Mammary epithelial cell (primary cell): ENCODE measurements at places on chromosomes 7 and 10.
A peak's percentile ranks its signal among the peaks of the same experiment; 100 is the strongest.

DNA sequence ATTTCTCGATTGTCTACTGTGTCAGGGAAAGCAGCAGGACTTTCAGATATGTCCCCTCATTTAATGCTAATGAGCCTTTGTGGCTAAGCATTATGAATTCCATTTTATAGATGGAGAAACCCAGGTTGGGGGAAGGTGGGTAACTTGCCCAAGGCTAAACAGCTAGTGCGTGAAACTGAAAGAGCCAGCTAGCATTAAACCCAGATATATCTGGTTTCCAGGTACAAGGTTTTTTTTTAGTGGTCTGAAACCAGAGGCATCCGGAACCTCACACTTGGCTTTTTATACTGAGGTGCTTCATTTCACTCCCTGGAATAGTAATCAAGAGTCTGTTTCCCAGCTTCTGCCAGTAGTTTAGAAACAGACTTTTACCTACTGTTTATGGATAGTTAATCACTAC lies 694.8 kb downstream of the PHTF2 start:
- no peak for DNase-seq

- DNase-seq, result no peak
These were observed 552.7 kb downstream of the DNAJB6 start for GRCh38 chr7:157889480-157889879.

DNA sequence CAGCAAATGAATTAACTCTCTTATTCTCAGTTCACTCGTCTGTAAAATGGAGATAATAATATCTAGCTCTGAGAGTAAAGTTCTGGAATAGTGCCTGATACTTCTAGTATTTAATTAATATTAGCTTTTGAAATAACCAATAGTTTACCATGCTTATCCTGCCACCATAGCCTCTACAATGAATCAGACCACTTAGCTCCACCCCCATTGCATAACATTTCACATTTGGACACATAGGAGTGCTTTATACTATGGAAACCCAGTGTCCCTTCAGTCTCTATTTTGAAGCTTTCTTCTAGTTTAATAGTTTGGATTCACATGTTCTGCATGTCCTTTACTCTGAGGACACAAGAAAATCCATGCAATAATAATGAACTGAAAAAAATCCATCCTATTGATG lies 427.3 kb upstream of the C7orf33 start:
- no peak for DNase-seq

- no peak for DNase-seq
These were observed 59.2 kb downstream of the ZNF503 start for GRCh38 chr10:75342397-75342796.

DNA sequence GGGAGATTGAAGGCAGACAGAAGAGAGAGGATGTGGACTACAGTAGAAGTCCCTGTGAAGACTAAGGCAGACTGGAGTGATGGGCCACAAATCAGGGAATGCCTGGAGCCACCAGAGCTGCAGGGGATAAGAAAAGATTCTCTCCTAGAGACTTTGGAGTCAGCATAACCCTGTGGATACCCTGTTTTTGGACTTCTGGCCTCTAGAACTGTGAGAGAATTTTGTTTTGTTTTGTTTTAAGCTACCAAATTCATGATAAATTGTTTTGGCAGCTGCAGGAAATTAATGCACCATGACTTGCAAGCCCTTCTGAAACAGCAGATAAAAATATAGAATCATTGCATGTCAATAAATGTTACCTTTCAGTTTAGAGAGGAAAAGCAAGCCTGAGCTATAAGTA lies 41.3 kb downstream of the INHBA start:
- DNase-seq, result no peak

- DNase-seq, result peak; percentile 96
These were observed 26.3 kb downstream of the ENTPD7 start for GRCh38 chr10:99685597-99685967.

- no peak for DNase-seq
These were observed 25.5 kb downstream of the JAZF1 start for GRCh38 chr7:28155019-28155660.

GRCh38 chr10:131048606-131049005 lies 262.9 kb downstream of the TCERG1L start:
- DNase-seq, result no peak

DNA sequence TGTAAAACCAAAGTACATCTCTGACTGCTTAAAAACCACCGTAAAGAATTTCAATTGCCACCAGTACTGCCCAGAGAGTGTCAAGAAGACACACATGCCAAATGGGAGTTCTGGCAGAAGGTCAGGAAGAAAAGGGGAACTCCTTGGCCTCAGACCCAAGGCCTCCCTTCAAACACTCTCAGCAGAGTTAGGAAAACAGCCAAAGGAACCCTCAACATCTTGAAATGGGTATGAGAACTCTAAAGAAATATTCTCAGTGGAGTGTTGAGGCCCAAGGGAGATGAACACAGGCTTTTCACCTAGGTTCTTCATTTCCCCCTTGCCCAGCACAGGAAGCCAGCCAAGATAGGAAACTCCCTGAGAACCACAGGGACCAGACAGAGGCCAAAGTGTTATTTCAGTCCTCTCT lies 96.1 kb upstream of the ASAH2 start:
- DNase-seq, result no peak

DNA sequence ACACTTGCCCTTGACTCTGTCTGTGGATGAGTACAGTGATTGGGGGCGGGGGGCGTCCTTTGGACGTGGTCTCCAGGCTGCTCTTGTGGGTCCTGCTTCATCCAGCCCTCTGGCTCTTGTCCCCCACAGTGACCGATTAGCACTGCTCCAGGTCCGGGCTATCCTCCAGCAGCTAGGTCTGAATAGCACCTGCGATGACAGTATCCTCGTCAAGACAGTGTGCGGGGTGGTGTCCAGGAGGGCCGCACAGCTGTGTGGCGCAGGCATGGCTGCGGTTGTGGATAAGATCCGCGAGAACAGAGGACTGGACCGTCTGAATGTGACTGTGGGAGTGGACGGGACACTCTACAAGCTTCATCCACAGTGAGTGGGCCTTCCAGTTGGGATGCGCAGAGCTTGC lies 18.3 kb downstream of the TACR2 start:
- DNase-seq, result no peak

GRCh38 chr7:79008786-79009185 lies 444.7 kb downstream of the MAGI2 start:
- DNase-seq, result no peak

GRCh38 chr7:140122965-140123364 lies 53.8 kb downstream of the KDM7A start:
- DNase-seq, result no peak

GRCh38 chr10:115604627-115605026 lies 511.5 kb downstream of the ATRNL1 start:
- DNase-seq, result no peak

GRCh38 chr10:65555192-65555591 lies 1370.6 kb upstream of the LRRTM3 start:
- DNase-seq, result no peak

DNA sequence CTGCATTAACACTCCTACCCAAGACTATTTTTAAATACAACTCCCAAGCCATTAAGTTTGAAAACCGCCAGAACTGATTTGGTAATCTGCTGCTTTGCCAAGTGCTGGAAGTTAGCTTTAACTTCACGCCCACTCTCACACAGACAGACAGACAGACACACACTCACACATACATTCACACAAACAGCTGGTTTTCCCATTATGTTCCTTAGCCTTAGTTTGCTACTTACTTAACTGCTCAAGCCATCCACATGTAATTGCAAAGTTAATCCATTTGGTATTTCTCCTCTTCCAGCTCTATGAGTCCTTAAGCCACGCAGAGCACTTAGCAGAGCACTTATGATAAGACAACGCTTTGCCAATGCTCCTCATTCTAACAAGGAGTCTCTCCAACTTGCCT lies 8.3 kb downstream of the COBL start:
- no peak for DNase-seq

- peak; percentile 7 for DNase-seq
These were observed 103.7 kb downstream of the RBM20 start for GRCh38 chr10:110747609-110748464.

GRCh38 chr7:141011443-141011842 lies 3.3 kb downstream of the MRPS33 start:
- DNase-seq, result no peak

- no peak for DNase-seq
These were observed 60.1 kb upstream of the SDK1 start for GRCh38 chr7:3240826-3241430.

DNA sequence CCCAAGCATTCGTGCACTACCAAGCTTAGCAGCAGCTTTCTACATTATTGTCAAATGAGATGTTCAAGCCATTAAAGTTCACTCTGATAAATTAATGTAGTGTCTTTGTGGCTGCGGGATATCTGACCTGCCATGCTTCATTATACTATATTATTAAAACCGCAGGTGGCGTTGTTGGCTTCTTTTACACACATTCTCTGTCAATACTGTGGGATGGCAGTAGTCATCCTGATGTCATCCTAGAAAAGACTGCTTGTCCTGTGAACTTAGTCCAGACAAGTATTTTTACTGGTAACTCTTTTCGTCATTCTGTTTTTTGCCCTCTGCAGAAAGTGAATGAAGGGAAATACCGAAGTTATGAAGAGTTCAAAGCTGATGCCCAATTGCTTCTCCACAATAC lies 103.9 kb downstream of the ZMYND11 start:
- peak; percentile 75 for DNase-seq

DNA sequence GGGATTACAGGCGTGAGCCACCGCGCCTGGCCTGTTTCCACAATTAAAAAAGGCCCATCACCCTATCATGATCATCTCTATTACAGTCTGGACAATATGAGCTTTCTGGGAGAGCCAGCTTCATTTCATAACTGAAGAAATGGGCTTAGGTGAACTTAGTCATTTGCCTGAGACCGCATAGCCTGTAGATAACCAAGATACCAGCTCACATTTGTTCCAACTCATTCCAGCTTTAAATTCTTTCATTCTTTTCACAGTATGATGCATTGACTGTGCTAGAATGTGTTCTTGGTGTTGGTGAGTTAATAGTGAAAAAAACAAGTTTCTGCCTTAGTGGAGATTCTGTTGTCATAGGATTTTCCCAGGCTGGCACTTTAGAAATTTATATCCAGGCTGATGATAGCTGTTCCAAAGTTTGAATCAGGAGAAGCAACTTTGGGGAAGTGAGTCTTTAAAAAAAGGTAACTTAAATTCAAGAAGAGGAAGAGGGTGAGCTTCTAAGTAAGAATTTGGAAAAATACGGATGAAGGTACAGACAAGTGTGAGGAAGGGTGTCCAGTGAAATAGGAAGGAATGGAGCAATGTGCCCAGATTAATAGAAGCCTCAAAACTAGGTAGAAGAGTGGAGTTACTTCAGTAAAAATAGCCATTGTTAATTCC lies 2.1 kb upstream of the H2AZ2 start:
- peak; percentile 36 for DNase-seq

GRCh38 chr10:133334503-133335245 lies 2.0 kb downstream of the CALY start:
- DNase-seq, result no peak

DNA sequence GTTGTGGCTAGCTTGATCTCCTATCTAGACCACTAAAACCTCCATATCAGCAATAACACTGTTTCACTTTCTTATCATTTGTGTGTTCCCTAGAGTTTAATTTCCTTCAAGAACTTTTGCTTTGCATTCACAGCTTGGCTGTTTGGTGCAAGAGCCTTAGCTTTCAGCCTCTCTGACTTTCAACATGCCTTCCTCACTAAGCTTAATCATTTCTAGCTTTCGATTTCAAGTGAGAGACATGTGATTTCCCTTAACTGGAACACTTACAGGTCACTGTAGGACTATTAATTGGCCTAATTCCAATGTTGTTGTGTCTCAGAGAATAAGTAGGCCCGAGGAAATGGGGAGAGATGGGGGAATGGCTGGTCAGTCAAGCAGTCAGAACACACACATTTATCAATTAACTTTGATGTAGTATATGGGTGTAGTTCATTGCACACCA lies 10.6 kb upstream of the BPGM start:
- no peak for DNase-seq

DNA sequence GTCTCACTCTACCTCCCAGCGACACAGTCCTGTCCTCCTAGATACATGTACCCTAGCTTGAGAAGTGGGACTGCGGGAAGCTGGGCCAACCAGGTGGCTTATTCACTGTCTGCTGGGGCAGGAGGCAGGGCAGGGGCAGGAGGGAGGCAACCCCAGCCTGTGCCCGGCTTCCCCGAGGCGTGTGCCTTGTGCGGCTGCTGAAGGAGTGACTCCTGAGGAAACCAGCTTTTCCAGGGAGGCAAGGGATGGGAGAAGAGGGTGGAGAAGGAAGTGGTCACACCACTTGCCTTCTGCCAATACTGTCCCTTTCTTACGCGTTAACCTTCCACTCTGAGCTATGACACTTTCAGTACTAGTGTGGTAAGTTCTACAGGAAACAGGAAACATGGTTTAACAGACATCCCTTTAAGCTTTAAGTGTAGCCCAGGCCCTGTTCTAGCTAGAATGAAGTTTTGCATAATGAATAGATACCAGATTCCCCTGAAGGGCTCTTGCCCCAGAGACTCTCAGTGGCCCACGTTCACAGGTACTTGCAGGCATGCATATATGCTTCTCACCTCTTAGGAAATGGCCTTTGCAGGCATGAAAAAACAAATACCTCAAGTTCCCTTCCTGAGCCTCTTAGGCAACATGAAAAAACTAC lies 40.6 kb downstream of the SYPL1 start:
- no peak for DNase-seq

- no peak for DNase-seq
These were observed 22.5 kb downstream of the TRDMT1 start for GRCh38 chr10:17179002-17179401.

- peak; percentile 100 for DNase-seq
These were observed 470 bp upstream of the NAMPT start for GRCh38 chr7:106285051-106285854.

DNA sequence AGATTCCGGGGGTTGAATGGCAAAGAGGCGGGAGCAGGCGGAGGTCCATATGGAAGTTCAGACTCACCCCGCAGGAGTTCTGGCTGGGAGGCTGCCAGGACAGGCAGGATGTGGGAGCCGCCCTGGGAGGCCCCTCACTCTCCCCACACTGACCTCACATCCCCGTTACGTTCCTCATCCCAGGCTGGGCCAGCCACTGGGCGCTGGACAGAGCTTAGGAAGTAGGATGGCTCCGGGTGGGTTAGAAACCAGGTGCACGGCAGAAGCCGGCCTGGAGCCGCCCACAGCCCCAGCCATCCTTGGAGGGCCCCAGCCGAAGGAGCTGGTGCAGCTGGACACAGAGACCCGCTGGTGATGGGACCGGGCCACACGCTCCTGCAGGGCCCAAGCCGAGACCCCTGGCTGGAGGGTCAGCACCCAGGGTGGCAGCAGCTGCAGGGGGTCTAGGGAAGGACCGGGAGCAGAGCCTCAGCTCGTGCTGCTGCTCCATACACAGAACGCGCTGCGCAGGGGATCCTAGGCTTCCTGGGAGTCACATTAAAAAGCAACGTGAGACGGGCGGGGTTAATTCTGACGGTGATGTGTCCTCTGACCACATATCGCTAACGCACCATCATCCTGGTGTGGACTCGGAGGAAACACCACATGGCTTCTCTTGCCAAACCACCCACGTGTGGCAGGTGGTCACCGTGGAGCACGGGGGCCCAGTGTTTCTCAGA lies 98.6 kb upstream of the DIP2C start:
- no peak for DNase-seq
